HFFc6 (cell line): ENCODE measurements at places on chromosomes 13 and 19.

DNA sequence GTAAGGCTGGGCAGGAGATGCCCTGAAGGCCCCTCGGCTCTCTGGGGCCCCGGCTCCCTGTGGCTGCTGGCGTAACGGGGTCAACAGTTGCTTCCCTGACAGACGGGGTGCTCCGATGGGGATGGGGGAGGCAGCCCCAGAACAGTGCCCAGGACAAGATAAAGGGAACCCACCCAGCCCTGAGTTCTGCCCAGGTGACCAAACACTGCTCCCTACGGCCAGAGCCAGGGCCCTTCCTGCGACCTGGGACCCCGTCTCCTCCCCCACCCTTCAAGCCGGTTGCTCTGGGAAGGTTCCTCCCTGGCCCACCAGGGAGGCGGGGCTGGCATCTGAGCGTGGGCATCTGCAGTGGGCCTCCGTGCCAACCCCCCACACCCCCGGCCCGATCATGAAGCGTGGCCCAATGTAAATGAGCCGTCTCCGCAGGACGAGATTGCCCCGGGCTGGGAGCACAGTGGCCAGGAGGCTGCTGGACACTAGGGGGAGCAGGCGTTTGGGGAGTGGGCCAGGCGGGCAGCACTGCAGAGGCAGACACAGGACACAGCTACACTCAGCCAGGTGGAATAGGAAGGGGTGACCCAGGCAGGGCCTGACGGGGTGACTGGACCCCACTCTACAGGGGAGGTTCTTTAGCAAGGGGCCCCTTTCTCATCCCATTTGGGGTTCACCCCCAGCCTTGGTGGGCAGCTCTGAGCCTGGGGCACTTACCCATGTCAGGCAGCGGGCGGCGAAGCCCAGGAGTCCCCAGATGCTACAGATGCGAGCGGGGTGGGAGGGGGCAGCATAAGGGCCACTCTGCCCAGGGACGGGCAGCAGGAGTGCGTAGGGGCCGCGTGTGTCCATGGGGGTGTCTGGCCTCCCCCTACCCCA is 1.2 kb upstream of the NKPD1 start:
- no peak for DNase-seq

- peak; percentile 54 for DNase-seq
These were observed 224.8 kb downstream of the SPRY2 start for GRCh38 chr13:80116107-80116506.

- DNase-seq: no peak
These were observed 1.4 kb upstream of the PAN3 start for GRCh38 chr13:28136916-28137315.

- DNase-seq: no peak
These were observed 1.3 kb upstream of the KLK8 start for GRCh38 chr19:51002542-51003311.

GRCh38 chr13:51440381-51440780 is 12.5 kb downstream of the INTS6 start:
- DNase-seq: no peak

- no peak for DNase-seq
These were observed 31.4 kb upstream of the ZNF492 start for GRCh38 chr19:22602631-22603272.

DNA sequence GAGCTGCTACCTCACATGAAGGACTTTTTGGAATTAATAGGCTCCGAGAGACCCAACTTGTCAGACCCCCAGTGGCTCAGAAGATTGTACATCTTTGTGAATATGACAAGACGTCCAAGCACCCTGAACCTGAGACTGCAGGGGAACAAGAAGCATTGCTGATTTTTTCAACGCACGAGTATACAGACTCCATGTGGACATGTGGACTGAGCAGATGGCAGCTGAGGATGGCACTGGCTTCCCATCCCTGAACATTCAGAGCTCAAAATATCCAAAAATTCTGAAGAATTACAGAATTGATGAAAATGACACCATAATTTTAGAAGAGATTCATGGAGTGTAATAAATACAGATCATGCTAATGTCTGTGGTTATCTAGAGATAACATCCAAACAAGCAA is 254.1 kb downstream of the MZT1 start:
- no peak for DNase-seq

GRCh38 chr13:50643060-50643459 is 200.4 kb downstream of the DLEU7 start:
- DNase-seq: no peak

DNA sequence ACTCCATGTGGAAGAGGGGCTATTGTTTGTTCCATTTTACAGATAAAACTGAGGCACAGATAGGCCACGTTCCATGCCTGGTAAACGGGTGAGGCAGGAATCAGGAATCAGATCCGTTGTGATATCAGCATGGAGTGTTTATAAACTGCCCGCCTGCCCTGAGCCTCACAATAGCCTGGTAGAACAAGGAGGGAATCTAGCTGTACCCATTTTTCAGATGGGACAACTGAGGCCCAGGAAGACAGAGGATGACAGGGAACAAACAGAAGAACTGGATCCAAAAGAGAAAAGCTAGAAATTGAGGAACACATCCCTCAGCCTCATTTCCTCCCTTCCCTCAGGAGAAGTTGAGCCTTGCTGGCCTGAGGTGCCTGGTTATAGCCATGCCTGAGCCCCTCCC is 32.5 kb downstream of the CERS4 start:
- DNase-seq: no peak

- peak; percentile 17 for DNase-seq
These were observed 168.6 kb downstream of the LACC1 start for GRCh38 chr13:44048326-44048725.

GRCh38 chr13:51731759-51732158 is 72.2 kb downstream of the DHRS12 start:
- peak; percentile 48 for DNase-seq

DNA sequence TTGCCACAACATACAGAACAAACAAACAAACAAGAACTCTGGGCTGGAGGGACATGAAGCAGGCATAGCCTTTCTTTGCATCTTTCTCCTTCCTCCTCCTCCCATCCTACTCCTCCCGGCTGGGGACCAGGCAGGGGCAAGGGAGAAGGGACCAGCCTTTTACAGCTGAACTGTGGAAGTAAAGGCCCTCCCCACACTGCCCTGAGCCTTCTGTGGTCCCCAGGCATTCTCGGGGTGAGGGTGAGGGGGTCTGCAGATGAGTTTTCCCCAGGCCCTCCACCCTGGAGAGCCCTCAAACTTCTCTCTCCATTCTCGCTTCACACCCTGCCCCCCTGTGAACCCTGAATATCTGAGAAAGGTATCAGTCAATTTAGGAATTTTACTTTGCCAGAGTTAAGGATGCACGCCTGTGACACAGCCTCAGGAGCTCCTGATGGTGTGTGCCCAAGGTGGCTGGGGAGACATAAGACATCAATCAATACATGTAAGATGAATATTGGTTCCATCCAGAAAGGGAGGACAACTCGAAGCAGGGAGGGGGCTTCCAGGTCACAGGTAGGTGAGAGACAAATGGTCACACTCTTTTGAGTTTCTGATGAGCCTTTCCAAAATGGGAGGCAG is 170.9 kb downstream of the COL4A1 start:
- no peak for DNase-seq

- DNase-seq: no peak
These were observed 599 bp downstream of the ZIC2 start for GRCh38 chr13:99982036-99982730.

- peak; percentile 70 for DNase-seq
These were observed 97.4 kb upstream of the AKAP11 start for GRCh38 chr13:42174344-42175162.

- DNase-seq: no peak
These were observed 11.4 kb downstream of the PIAS4 start for GRCh38 chr19:4018775-4019504.

DNA sequence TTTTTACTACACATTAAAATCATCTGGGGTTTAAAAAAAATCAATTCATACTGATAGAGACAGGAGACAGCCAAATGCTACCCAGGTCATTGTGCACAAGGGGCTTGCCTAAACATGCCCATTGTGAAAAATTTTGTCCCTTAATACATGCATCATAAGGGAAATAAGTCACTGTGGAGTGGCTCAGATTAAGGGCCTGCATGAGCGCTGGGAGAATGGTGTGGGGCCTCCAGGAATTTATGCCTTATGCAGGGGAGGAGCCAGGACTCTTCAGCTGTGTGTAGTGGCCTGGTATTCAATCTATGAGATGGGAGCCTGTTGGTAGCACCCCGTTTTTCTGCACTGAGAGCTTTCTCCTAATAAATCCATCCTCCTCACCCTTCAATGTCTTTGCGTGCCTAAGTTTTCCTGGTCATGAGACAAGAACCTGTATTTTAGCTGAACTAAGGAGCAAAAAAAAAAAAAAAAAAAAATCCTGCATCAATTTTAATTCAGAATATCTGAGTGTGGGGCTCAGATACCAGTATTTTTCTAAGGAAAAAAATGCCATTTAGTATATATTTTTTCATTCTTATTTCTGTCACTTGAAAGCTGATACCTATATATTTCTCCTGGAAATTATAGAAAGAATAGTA is 997.6 kb upstream of the ATXN8OS start:
- DNase-seq: no peak

DNA sequence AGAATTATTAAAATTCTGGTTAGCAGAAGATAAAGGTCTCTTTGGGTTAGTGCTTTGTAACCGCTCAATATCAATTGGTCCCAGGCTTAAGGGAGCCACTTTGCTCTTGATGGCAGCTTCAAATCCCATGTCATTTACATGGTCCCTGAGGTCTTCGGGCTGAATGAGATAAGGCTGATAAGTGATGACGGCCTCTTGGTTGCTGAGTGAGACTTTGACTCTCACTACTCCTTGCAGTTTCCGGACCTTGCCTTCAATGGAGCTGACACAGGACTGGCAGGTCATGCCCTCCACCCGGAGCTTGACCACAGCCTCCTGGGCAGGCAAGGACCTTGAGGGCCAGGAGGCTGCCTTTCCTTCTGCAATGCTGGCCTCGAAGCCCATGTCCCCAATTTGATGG is 36.8 kb downstream of the ATP7B start:
- no peak for DNase-seq

DNA sequence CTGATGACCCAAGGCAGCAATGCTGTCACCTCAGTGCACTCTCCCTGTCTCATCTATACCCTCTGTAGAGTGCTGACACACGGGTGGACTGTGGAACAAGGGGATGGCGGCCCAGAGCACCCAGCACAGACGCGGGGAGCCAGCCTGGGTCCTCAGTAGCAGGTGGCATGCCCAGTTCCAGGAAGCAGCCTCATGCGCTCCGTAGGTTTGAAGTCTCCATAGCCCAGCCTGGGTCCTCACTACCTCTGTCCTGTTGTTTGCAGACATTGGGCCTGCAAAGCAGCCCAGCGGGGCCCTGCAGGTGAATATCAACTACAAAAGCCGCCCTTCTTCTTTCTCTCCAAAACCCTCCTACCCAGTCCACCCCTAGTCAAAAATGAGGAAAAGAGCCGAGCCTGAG is 5.0 kb upstream of the SLC7A9 start:
- DNase-seq: no peak

DNA sequence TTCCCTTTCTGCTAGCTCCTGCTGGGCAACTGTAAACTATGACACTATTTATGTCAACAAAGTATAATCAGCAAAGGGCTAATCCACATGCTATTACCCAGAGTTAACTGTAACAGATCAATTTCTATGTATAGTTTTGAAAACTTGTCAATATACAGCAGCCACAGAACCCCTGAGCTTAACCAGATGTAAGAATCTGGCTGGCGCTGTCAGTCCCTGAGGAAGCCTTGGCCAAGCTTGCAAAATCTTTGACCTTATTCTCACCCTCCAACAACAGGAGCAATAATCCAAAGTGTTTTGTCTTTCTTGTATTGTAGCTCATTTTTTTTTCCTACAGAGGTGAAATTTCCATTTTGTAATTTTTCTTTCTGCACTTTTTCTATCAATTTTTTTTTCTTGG is 1230.1 kb upstream of the SLC10A2 start:
- DNase-seq: no peak

GRCh38 chr19:37654118-37654517 is 1.1 kb downstream of the ZFP30 start:
- DNase-seq: no peak

GRCh38 chr13:107649079-107649478 is 566.3 kb downstream of the LIG4 start:
- no peak for DNase-seq
